ENCODE measurements at places on chromosomes 5 and 9.

GRCh38 chr9:7284117-7284516, 515.5 kb downstream of the DMAC1 start:
- DNase-seq, result no peak

GRCh38 chr9:3088219-3088618, 244.3 kb upstream of the PUM3 start:
- DNase-seq, result no peak

DNA sequence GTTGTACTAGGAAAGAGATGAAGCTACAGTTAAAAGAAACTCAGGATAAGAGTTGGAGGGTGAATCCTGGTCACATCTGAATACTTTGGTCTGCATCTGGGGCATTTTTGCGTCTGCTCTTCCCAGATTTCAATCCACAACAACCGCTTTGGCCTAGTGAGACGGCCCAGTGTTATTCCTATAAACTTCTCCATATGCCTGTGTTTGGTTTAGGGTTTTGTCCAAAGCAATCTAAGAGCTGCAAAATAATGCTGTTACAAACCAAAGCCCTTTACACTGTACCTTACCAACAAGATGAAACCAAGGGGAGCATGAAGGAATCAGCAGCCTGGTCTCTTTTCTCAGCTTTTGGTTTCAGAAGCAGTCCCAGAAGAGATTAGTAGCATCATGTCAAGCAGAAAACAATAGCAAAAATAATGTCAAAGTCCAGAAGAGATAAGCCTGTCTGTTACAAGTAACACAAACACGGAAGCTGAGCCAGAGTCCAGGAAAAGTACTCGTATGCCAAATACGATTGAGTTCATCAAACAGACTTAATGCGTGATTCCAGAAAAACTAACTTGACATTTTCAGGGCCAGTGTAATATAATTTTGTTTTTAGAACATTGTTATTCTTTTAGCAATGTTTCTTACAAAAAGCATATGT, 379.9 kb upstream of the ACO1 start:
- DNase-seq, result no peak

GRCh38 chr9:9142001-9142400, 1342.4 kb upstream of the DMAC1 start:
- no peak for DNase-seq

GRCh38 chr9:134348404-134349155, 22.3 kb downstream of the RXRA start:
- no peak for DNase-seq

DNA sequence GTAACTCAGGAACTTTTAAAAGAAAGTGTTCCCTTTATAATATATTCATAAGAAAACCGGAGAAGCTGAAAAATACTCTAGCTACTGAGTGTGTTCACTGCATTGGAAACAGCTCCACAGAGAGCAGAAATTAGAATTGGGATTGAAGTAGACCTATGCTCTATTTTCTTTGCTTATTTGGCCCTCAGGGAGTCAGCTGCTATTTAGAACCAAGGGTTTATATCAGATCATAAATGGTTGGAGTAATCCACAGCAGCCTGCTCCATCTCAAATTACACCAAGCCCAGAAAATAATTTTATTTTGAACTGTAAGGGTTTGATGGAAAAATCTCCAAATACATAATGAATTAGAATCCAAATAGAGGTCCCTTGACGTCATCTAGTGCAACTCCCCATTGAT, 202.6 kb downstream of the ADAMTSL1 start:
- DNase-seq, result no peak

- no peak for DNase-seq
These were observed 473.0 kb downstream of the NTRK2 start for GRCh38 chr9:85142496-85142911.

GRCh38 chr5:169695919-169696490, 58.9 kb downstream of the DOCK2 start:
- DNase-seq, result no peak

GRCh38 chr5:140481758-140482157, 65.7 kb upstream of the EIF4EBP3 start:
- DNase-seq, result no peak

DNA sequence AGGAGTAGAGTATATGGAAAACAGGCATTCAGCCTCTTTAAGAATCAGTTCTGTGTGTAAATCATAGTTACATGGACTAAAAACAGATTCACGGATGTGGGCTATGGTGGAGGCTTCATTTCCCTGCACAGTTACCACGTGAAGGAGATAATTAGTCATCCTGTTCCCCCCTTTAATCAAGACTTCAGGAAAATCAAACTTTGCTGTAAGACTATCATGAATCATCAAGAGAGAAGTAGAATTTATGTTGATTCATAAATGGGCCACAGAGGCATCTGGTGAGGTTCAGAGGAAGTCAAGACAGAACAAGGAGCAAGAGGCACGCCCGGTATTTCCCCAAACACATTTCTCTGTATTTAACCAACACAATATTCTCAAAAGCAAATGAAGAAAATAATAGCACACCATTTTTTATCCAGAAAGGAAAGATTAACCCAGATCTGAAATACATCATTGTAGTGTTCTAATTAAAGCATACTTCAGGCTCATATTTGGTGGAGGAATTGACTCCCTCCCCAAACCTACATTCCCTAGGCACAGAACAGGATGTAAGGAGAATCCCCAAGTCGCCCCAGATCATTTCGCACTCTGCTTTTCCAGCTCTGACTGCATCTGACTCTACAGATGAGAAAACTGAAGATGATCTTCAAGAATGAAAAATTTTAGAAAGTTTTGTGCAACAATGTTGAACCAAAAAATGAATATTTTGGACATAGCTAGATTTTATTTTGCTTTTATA, 175.8 kb upstream of the GAS1 start:
- no peak for DNase-seq

DNA sequence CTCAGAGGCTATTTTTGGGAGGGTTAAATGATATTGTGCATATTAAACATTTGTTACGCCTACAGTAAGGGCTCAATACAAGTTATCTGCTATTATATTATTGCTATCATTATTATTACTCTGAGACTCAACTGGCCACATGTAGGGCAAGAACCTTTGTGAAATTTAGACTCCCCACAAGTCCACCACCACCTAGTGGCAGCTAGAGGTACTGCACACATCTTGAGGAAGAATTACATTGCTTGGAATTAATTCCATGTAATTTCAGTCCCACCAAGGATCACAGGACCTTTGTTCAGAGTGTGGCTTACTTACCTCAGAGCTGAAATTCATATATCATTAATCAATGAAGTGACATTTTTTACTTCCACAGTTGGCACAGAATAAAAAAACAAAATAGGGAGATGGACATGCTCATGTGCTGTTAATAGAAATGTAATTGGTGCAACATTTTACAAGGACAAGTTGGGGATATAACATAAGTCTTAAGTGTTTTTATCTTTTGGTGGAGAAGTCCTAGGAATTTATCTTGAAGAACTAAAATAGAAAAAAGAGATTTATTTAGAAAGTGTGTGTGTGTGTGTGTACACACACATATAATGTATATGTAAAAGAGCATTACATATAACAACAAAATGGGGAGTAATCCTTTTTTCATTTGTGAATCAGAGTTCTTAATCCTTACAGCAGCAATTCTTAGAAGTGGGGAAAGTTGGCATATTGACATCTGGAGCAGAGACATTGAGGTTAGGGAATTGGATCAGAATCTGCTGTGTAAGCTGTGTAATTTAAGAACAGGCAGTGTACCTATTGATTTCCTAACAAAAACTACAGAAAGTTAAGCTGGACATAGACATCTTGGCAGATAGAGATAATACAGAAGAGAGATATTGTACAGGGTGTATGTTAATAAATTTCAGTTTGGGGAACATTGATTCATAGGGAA, 11.2 kb downstream of the MSANTD3 start:
- DNase-seq, result peak; percentile 62

DNA sequence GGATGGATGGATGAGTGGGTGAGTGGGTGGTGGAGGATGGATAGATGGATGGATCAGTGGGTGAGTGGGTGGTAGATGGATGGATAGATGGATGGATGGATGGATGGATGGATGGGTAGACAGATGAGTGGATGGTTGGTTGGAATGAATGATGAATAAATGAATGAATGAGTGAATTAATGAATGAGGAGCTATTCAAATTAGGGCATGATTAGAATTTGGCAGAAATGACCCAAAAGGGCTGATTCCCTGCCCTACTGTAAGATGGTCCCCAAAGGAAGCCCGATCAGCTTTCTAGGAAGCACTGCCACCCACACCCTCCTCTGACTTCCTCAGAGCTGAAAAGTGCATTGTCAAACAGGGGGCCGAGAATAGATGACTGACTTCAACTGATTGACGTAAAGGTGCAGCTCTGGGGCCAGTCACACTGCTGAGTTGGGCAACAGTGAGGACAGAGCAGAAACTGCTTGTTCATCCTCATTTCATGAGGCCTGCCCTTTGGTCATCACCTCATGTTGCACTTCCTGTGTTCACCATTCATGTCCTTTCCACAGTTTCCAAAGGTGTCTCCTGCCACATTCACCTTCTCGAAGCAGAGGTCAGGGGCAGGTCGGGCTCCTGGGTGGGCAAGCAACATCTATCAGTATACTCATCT, 34.3 kb downstream of the NIPAL4 start:
- DNase-seq, result no peak

DNA sequence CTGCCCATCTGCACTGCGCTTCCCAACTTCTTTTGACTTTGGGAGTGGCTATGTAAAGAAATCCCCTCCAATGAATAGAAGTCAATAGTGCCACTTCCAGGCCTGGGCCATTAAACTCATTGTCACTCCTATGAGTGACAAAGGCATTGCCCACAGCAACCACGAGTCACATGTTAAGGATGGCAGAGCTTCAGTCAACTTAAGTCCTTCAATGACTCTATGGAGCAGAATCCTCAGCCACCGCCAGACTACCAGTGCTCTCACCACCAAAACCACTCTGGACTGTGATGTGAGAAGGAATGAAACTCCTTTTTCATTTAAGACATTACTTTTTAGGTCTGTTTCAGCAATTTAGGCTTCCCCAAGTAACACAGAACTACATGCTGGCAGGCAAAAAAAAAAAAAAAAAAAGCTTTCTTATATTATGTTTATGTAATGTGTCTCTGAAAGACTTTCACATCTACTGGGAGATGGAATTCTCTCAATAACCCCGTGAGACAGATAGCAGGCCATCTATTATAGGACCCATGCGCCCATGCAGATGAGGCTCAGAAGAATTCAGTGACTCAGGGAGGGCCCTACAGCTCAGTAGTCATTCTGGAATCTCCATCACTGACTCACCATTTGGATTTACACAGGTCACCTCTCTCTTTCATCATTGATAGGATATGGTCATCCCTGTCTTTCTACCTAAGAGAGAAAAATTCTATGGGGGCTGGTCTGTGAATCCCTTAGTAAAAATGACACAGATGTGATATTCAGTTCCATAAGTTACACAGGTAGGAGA, 180.5 kb downstream of the CEMIP2 start:
- DNase-seq, result no peak

GRCh38 chr9:89473762-89474469, 24.0 kb downstream of the SEMA4D start:
- no peak for DNase-seq

DNA sequence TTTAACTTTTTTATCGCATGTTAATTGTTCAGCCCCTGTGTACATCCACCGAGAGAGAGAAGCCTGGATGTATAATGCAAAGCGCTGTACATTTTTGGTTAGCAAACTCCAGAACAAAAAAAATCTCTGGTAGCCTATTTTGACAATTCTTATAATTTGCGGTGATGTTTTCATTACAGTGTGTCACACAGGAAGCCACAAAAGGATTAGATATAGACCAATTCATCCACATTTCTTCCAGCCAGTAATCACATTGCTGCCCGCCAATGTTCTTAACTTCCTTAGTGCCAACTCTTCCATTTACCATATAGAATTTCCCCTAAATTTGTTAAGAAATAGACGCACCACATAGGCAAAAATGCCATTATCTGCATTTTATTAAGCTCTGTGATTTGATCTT, 435.6 kb downstream of the EFNA5 start:
- no peak for DNase-seq

GRCh38 chr9:131273856-131274673, 2.2 kb downstream of the FAM78A start:
- no peak for DNase-seq

DNA sequence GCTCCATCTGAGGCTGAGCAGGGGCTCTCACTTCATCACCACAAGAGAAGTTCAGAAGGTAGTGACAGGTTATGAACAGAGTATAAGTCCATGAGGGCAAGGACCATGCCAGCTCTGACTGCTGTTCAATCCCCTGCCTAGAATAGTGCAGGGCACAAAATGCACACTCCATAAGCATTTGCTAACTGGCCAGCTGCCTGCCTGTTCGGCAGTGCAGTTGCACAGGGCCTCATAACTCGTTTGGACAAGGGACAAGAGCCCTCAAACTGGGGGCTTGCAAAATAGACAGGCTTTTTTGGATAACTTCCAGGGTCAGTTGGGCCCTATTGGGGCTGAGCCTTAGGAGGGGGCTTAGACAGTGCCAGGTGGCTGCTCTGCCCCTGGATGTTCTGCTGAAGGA, 21.1 kb downstream of the SPARC start:
- DNase-seq, result no peak

DNA sequence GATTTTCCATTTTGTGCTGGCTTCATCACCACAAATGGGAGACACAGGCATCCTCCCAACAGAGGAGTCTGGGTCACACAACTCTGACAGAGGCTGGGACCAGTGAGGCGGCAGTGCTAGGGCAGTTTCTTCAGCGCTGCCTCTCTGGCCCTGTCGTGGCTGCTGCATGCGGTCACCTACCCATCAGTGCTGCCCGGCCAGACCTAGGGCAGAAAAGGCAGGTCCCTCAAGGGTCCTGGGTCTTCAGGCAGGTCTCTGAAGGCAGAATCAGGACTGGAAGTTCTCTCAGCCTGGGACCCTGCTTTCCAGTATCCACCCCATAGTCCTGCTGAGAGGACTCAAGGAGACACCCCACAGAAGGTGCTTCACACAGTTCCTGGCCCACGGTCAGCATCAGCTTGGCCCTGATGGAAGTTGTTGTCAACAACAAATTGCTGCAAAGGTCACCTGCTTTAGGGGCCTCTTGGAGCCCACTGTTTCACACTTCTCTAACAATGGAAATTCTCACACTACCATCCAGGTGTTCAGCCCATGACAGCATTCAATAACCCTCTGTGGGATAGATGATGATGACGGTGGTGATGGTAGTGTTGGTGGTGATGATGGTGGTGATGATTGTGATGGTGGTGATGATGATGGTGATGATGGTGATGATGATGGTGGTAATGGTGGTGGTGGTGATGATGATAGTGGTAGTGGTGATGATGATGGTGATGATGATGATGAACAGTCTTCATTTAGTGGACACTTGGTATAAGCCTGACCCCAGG, 146.4 kb upstream of the PPP1R26 start:
- no peak for DNase-seq
